ENCODE measurements at places on chromosomes 6 and 20. TPM values are rescaled to one million over a fixed set of nuclear protein-coding genes. Genes with fewer than 3 reads are reported as not detected.

DNA sequence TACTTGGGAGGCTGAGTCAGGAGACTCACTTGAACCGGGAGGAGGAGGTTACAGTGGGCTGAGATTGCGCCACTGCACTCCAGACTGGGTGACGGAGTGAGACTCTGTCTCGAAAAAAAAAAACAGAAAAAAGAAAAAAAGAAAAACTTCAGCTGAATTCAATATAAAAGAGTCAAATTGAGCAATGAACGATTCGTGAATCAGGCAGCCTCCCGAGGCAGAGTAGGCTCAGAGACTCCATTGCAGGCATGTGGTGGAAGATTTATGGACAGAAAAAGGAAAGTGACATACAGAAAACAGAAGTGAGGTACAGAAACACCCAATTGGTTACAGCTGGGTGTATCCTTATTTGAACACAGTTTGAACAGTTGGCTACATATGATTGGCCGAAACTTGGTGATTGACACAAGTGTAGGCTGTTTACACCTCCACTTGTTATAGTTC, 56.3 kb downstream of the HLA-DPB1 start:
- no peak for DNase-seq

DNA sequence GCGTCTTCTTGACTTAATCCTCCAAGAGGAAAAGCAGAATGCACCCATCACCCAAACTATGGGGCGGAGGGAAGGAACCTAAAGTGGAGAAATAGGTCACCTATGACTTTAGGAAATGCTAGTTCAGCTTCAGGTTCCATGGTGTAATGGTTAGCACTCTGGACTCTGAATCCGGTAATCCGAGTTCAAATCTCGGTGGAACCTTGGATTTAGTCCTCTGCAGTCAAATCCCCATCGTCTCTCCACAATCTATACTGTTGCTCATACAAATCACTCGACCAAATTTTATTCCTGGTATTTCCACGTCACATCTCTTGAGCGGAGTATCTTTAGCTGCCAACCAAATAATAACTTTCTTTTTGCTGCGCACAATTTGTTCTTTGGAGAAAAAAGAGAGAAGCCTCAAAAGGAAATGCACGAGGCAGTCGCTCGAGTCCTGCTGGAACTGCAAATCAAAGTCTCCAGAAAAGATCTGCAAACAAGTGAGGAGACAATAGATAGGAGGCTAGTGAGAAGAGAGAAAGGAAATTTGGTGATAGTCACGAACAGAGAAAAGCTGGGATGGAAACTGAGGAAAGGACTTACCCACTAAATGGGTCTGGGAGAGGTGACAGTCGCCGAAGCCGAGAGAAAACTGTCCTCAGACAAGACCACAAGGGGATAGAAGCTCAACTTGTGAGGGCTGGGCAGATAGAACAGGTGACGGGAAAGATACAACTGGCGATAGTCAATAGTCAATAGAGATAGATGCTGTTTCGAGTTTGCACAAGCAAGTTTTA, 16.6 kb downstream of the POM121L2 start:
- peak; percentile 85 for DNase-seq

- peak; percentile 79 for DNase-seq
Observed at GRCh38 chr6:35026434-35027222, 114.5 kb downstream of the TCP11 start.

GRCh38 chr20:47863315-47863965, 78.2 kb upstream of the SULF2 start:
- no peak for DNase-seq

DNA sequence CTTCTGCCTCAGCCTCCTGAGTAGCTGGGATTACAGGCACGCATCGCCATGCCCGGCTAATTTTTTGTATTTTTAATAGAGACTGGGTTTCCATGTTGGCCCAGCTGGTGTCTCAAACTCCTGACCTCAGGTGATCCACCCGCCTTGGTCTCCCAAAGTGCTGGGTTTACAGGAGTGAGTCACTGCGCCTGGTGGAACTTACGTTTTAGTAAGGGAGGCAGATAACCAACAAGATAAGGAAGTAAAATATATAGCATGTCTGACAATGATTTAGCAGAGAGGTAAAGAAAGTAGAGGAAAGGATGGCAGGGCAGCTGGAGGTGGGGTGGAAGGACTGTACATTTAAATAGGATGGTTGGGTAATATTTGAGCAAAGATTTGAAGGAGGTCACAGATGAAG, 12.8 kb upstream of the MYMX start:
- no peak for DNase-seq

- DNase-seq, result peak; percentile 95
Observed at GRCh38 chr6:142013287-142013686, 119.4 kb upstream of the GJE1 start.

DNA sequence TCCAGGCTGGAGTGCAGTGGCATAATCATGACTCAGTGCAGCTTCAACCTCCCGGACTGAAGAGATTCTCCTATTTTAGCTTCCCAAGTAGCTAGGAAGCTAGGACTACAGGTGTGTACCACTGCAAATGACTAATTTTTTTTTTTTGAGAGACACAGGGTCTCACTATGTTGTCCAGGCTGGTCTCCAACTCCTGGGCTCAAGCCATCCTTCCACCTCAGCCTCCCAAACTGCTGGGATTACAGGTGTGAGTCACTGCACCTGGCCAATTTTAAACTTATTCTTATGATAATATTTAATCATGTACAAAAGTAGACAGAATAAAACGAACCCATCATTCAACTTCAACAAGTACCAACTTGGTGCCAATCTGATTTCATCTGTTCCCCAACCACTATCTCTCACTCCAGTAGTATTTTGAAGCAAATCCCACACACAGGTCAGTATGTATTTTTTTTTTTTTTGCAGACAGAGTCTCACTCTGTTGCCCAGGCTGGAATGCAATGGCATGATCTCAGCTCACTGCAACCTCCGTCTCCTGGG, 32.5 kb downstream of the BCL2L1 start:
- DNase-seq, result no peak

- no peak for DNase-seq
Observed at GRCh38 chr20:48626938-48627736, 200.7 kb downstream of the PREX1 start.

- no peak for DNase-seq
Observed at GRCh38 chr20:41373251-41373783, 6.7 kb upstream of the EMILIN3 start.

NINL gene
- not detected for total RNA-seq

BPI gene
- total RNA-seq, result not detected

EDN3 gene
- not detected for total RNA-seq

SNX9 gene
- 24.2 TPM for total RNA-seq

FGD2 gene
- not detected for total RNA-seq

TMEM14C gene
- 137 TPM for total RNA-seq

NSFL1C gene
- 48.4 TPM for total RNA-seq

FNDC11 gene
- total RNA-seq, result not detected
